ENCODE measurements at places on chromosomes 6 and 20.

DNA sequence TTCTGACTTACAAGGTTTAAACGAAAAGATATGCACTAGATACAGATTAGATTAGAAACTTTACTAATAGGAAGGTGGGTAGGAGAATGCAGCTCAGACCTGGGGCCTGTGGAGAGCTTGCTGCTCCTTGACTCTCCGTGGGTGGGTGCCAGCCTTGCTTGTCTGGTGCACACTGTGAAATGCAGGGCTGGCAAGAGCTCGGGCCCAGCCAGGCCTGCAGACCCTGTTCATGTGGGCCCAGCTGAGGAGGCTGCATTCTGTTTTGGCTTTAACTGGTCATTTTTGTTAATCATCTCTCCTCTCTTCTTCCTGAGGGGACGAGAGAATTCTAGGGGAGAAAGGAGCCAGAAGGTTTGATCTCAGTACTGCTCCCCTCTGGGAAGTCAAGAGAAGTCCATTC lies 325.4 kb downstream of the QKI start:
- DNase-seq, result no peak

DNA sequence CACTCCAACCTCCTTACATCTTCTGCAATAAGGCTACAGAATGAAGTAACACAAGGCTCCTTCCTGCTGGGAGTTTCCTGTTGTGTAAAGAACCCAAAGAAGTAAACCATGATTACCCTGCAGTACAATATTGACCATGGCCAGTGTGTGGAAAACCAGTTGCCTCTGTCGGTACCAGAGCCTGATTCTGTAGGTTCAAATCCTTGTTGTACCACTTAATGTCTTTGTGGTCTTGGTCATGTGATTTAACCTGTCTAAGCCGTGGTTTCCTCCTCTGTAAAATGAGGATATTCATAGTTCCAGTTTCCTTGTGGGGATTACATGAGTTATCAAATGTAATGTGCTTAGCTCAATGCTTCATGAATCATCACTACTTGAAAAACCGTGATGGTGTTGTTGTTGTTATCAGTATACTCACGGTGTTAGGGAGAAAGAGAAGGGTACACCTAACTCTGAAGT lies 60.3 kb upstream of the PRELID3B start:
- DNase-seq, result no peak

DNA sequence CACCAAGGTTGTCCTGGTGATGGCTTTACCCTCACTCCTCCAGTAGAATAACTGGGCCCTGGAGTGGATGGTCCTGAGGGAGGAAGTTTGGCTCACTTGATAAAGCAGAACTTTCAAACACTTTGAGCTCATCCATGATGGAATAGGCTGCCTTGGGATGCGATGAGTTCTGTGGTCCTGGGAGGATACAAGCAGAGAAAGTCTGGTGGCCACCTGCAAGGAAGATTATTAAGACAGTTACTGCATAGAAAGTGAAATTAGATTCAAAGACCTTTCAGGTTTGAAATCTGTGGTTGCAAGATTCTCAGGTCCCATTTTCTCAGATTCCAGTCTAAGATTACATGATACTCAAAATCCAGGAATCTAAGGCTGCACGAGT lies 19.9 kb upstream of the CCN5 start:
- DNase-seq, result no peak

- DNase-seq, result no peak
These were observed 3.9 kb upstream of the FANCE start for GRCh38 chr6:35448191-35448590.

- no peak for DNase-seq
These were observed 87.3 kb downstream of the CEP57L1 start for GRCh38 chr6:109182578-109182977.

DNA sequence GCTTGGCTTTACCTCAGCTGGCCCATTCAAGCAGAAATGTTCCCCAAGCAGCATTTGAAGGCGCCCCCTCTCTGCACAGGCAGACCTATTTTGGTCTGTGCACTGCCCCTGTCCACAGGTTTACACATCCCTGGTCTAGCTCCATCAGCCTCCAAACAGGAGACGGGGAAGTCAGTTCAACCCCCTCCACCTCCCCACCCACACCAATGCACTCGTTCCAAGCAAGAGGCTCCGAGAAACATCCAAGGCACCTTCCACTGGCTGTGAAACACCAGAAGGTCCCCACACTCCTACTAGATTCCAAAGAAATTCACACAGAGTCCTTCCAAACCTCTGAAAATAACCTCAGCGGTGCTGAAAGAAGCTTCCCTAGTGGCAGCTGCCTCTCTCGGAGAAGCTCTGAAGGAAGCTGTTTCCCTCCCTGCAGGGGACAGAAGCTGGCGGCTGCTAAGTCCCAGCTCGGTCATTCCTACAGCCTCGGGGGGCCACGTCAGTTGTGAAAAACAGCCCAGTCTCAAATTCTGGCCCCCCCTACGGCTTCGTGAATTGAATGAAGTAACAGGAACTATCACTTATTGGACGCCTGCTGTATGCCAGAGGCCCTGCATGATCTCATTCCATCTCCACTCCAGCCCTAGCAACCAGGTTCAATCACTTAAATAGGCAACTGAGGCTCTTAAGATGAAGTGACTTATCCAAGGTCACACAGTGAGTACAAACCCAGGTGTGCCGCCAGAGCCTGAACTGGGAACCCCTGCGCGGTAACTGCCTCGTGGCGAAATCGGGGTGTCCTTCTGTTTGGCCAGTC lies 815 bp downstream of the SPATA2 start:
- peak; percentile 12 for DNase-seq

GRCh38 chr6:40551966-40552505 lies 35.1 kb downstream of the LRFN2 start:
- no peak for DNase-seq

- DNase-seq, result no peak
These were observed 255.7 kb upstream of the THEMIS start for GRCh38 chr6:128156321-128157111.

DNA sequence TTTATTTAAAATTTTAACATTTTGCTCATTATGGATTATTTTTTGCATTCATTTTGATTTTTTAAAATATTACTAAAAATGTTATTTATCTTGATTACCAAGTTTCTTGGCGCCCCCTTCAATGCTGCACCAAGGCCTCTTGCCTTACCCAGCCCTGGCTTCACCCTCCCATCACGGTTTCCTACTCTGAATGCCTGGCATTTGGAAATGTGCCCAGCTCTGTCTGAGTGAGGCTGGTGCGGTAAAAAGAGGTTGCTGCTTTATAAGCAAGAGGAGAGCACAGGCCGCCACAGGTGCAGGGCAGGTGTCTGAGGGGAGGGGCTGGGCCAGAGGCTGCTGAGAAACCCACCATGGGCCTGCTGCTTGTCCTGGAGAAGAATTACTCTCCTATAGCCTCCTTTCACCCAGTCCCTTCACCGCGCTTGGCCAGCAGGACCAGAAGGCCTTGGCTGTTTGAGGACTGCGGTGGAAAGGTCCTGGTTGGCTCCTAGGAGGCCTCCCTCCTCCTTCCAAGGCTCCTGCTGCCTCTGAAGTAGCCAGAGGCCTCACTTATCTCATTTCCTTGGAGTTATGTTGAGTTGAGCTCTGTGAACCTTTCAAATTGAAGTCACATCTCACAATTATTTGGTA lies 62.6 kb downstream of the BANF2 start:
- DNase-seq, result no peak

- peak; percentile 53 for DNase-seq
These were observed 6.5 kb upstream of the SLC24A3 start for GRCh38 chr20:19205981-19206396.

- DNase-seq, result no peak
These were observed 58.9 kb downstream of the UST start for GRCh38 chr6:148805777-148806176.

- no peak for DNase-seq
These were observed 24.6 kb downstream of the ATG5 start for GRCh38 chr6:106300944-106301343.

DNA sequence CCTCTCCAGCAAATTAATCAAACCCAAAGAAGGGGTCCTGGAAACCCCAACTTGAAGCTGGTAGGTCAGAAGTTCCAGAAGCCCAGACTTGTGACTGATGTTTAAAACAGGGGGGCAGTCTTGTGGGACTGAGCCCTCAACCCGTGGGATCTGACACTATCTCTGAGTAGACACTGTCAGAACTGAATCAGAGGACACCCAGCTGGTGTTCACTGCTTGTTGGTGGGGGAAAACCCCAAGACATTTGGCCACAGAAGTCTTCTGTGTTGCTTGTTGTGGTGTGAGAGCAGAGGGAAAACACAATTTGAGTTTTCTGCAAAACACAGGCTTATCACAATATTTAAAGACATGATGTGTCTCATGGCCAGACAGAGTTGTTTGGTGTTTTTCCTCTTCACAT lies 29.9 kb downstream of the KIF13A start:
- DNase-seq, result no peak

DNA sequence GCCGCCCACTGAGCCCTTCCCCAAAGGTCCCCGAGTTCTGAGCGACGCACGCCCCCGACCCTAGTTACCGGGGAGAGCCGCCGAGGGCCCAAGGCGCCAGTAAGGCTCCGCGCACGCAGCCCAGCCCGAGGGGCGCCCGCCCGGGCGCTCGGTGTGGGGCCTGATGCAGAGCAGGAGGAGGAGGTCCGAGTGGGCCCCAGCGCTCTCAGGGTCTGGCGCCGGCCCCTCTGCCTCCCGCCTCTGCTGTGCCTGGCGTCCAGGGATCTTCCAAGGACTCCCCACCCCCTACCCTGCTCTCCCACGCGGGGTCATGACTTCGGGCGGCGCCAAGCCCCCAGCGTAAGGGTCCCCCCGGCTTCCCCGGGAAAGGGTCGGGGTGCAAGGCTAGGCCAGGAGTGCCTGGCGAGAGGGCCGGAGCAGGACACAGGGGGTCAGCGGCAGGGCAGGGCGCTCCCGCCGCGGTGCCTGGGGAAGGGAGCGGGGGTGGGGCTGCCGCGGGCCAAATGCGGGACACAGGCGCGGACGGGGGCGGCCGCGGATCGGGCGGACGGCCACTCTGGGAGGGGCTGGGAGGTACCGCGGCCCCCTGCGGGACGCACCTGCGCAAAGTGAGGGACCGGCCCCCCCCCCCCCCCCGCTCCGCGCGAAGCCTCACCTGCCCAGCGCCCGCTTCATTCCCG lies 637 bp downstream of the ABHD12 start:
- DNase-seq, result peak; percentile 44

DNA sequence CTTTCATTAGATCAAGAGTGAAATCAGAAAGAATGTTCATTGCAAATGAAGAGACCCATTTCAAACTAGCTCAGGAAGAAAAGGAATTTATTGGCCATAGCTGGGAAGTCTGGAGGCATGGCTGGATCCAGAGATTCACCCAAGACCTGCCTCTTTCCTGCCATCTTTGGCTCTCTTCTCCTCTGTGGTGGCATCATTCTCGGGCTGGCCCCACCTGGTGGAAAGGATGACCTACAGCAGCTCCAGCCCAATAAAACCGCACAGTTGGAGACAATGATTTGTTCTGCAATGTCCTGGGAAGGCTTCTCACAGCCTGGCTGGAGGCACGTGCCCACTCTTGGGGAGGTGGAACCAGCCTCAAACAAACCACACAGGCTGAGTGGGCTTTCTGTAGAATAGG lies 18.1 kb upstream of the FERMT1 start:
- DNase-seq, result peak; percentile 14

GRCh38 chr20:43942667-43943285 lies 28.1 kb downstream of the TOX2 start:
- no peak for DNase-seq

- no peak for DNase-seq
These were observed 170.9 kb downstream of the FUT9 start for GRCh38 chr6:96186516-96187195.

GRCh38 chr6:166370489-166370888 lies 12.3 kb downstream of the MPC1 start:
- DNase-seq, result no peak

GRCh38 chr6:92550501-92550900 lies 868.9 kb downstream of the EPHA7 start:
- no peak for DNase-seq

GRCh38 chr6:72933233-72933632 lies 292.1 kb downstream of the KHDC1L start:
- DNase-seq, result no peak

DNA sequence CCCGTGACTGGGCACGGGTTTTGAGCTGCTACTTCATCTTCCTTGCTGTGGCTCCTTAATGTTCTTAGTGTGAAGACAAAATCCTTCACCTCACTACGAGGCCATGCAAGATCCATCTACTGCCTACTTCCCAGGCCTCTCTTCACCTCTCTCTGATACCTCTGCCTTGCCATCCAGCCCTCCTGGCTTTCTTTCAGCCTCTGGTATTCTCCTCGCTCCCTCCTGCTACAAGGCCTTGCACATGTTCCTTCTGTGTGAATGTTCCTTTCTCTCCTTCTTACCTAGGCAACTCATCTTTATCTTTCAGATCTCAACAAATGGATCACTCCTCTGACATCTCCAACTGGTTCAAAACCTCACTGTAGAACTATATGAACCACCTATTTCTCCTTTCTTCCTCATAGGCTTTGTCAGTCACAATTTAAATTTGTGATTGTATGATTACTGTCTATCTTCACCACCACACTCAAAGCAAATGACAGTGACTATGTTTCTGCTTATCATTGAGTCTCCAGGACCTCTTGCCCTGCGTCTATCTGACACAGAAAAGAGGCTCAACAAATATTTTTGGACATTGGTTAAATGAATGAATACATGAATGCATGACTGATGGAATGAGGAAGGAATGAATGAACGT lies 19.8 kb downstream of the HEY2 start:
- DNase-seq, result no peak

- DNase-seq, result no peak
These were observed 70.9 kb downstream of the SASH1 start for GRCh38 chr6:148413321-148414091.

GRCh38 chr20:38973645-38974044 lies 11.5 kb downstream of the DHX35 start:
- no peak for DNase-seq

DNA sequence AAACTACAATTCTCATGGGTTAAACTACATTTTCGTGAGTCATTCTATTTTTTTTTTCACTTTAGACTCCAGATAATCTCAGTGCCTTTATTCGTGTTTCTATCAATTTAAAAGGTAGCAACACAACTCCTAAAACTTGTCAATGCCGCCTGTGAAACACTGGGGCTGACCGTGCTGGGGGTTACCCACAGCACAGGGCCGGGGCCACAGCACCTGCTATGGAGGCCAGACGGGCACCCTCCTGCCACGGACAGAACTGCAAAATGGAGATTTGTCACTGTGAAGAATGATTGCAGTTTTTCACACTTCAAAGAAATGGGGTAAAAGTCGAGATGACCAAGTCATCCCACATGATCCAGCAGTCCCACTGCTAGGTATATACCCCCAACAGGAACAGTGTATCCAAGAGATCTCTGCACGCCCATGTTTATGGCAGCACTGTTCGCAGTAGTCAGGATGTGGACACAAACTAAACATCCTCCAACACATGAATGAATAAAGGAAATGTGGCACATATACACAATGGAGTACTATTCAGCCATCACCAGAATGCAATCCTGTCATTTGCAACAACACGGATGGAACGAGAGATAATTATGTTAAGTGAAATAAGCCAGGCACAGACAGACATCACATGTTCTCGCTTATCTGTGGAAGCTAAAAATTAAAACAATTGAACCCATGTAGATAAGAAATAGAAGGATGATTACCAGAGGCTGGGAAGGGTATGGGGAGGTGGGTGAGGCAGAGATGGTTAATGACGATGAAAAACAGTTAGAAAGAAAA lies 290.1 kb downstream of the SMOC2 start:
- no peak for DNase-seq

Measured in activated naive CD8-positive, alpha-beta T cell treated with anti-CD3 and anti-CD28 coated beads for 36 hours (primary cell).